Epithelial cell of umbilical artery (primary cell): ENCODE measurements at places on chromosomes 16 and 17. TPM values are rescaled to one million over a fixed set of nuclear protein-coding genes. Genes with fewer than 3 reads are reported as not detected.

MFAP4 gene
- total RNA-seq = under 0.01 and 0.30 TPM in 2 replicates

KRT12 gene
- not detected in 2 replicates for total RNA-seq

EMP2 gene
- 5.2 and 8.5 TPM in 2 replicates for total RNA-seq

CNTD1 gene
- total RNA-seq = 0.32 TPM in 1 of 2 replicates, not detected in the other

ITGAL gene
- not detected in 2 replicates for total RNA-seq

TOX3 gene
- total RNA-seq = not detected in 2 replicates

IRX6 gene
- total RNA-seq = not detected in 2 replicates

RNF112 gene
- total RNA-seq = not detected in 2 replicates

KRTAP4-4 gene
- not detected in 2 replicates for total RNA-seq

RAMP2 gene
- 1.9 and 5.2 TPM in 2 replicates for total RNA-seq

MAPT gene
- total RNA-seq = under 0.01 TPM in 1 of 2 replicates, not detected in the other

OGFOD1 gene
- total RNA-seq = 47.1 and 159 TPM in 2 replicates

PTGES3L gene
- 0.65 TPM in 1 of 2 replicates, not detected in the other for total RNA-seq

ALOX12B gene
- not detected in 2 replicates for total RNA-seq

LRRC75A gene
- 1.6 and 3.8 TPM in 2 replicates for total RNA-seq

TMEM235 gene
- under 0.01 and 0.46 TPM in 2 replicates for total RNA-seq
